Mesothelial cell of epicardium (in vitro differentiated cells): ENCODE measurements at places on chromosomes 3 and 15.

- H3K27ac ChIP-seq: no peak overlapping the region
- peaks cover 2% of the 10 kb centered on the region for H3K36me3 ChIP-seq
- peaks cover 39% of the 10 kb centered on the region for H3K27me3 ChIP-seq
- peaks cover 9% of the 10 kb centered on the region for H3K4me1 ChIP-seq
- DNase-seq: peak; percentile 39
Measured at GRCh38 chr3:136819392-136819730, 435 bp downstream of the SLC35G2 start.

GRCh38 chr3:132486099-132486498 lies 68.8 kb downstream of the DNAJC13 start:
- no peak overlapping the region for H3K27ac ChIP-seq
- H3K27me3 ChIP-seq: no peaks in the 10 kb centered on the region
- H3K4me1 ChIP-seq: no peaks in the 10 kb centered on the region
- no peak overlapping the region for H3K4me3 ChIP-seq
- no peak for DNase-seq

GRCh38 chr15:88300089-88300488 lies 43.5 kb upstream of the NTRK3 start:
- no peaks in the 10 kb centered on the region for H3K4me1 ChIP-seq
- H3K27me3 ChIP-seq: peaks cover 50% of the 10 kb centered on the region
- H3K36me3 ChIP-seq: no peaks in the 10 kb centered on the region
- no peak overlapping the region for H3K27ac ChIP-seq
- no peak for DNase-seq

GRCh38 chr3:196055683-196056270 lies 26.1 kb downstream of the TFRC start:
- H3K36me3 ChIP-seq: peaks cover 51% of the 10 kb centered on the region
- no peaks in the 10 kb centered on the region for H3K27me3 ChIP-seq
- H3K4me1 ChIP-seq: peaks cover 6% of the 10 kb centered on the region
- no peak overlapping the region for H3K4me3 ChIP-seq
- H3K27ac ChIP-seq: no peak overlapping the region

GRCh38 chr15:79467865-79468586 lies 35.9 kb downstream of the MINAR1 start:
- no peaks in the 10 kb centered on the region for H3K27me3 ChIP-seq
- H3K36me3 ChIP-seq: no peaks in the 10 kb centered on the region
- no peak overlapping the region for H3K27ac ChIP-seq

- DNase-seq: no peak
- H3K27ac ChIP-seq: no peak overlapping the region
- peaks cover 6% of the 10 kb centered on the region for H3K36me3 ChIP-seq
- H3K4me3 ChIP-seq: no peak overlapping the region
- no peaks in the 10 kb centered on the region for H3K27me3 ChIP-seq
Measured at GRCh38 chr15:62658498-62658897, 384.0 kb upstream of the TPM1 start.

DNA sequence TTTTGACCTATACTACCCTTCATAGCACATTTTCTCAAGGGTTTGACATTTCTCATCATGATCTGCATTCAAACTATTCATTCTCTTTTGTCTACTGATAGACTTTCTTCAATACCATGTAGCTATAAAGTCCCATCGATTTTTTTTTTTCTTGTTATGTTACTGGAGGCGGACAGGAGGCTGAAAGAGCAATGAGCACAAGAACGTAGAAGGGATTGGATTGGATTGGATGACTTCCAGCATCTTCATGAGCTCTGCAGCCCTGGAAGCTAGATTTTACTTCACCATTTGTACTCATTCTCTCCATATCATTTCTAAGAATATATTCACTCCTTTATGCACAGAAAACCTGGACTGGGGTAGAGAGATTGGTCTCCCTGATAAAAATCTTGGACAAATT lies 43.2 kb downstream of the DUT start:
- peaks cover 5% of the 10 kb centered on the region for H3K4me1 ChIP-seq
- H3K27me3 ChIP-seq: peaks cover 7% of the 10 kb centered on the region
- H3K4me3 ChIP-seq: no peak overlapping the region
- no peak for DNase-seq
- H3K27ac ChIP-seq: no peak overlapping the region
- H3K36me3 ChIP-seq: no peaks in the 10 kb centered on the region

- H3K4me3 ChIP-seq: no peak overlapping the region
- peaks cover 2% of the 10 kb centered on the region for H3K36me3 ChIP-seq
- peaks cover 8% of the 10 kb centered on the region for H3K27me3 ChIP-seq
- no peak overlapping the region for H3K27ac ChIP-seq
Measured at GRCh38 chr3:12246497-12247163, 42.2 kb upstream of the PPARG start.

DNA sequence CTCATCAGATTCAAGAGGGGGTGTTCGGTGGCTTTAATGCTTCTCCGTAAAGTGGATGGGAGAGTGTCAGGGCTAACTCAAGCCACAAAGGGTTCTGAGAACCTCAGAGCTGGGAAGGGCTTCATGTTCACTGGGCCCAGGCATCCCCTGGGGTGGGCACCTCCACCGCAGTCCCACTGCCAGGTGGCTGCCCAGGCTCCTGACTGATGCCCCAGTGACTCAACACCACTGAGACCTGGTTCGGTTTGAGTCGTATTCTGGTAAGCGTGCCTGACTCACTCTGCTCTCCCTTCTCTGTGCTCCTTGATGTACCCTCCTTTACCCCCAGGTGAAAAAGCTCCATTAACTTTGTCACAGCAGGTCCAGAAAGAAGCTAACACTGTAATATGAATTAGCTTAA lies 304.6 kb downstream of the RPLP1 start:
- DNase-seq: no peak
- H3K4me3 ChIP-seq: no peak overlapping the region

DNA sequence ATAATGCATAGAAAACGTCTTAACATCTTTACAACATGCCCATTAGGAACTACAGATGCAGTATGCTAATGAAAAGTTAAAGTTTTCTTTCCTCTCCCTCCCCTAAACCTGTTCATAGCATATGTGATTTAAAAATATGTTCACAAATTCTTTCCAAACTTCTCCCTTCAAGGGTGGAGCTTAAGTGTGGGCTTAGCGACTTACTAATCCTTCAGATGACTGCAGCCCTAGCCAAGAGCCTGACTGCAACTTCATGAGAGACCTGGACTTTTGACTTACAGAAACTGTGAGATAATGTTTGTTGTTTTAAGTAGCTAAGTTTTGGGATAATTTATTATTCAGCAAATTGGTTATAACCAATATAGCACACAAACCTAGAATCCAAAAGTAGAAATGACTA lies 22.0 kb upstream of the ANXA2 start:
- H3K4me1 ChIP-seq: peaks cover 55% of the 10 kb centered on the region
- no peak overlapping the region for H3K4me3 ChIP-seq
- no peak for DNase-seq
- H3K36me3 ChIP-seq: no peaks in the 10 kb centered on the region
- H3K27ac ChIP-seq: peak overlapping the region; percentile 80

GRCh38 chr15:89068325-89068784 lies 19.9 kb upstream of the ABHD2 start:
- peaks cover 5% of the 10 kb centered on the region for H3K36me3 ChIP-seq
- no peak overlapping the region for H3K4me3 ChIP-seq
- H3K27ac ChIP-seq: no peak overlapping the region
- no peaks in the 10 kb centered on the region for H3K4me1 ChIP-seq

GRCh38 chr3:44802011-44802410 lies 40.4 kb downstream of the KIF15 start:
- no peaks in the 10 kb centered on the region for H3K27me3 ChIP-seq
- H3K4me3 ChIP-seq: no peak overlapping the region
- H3K27ac ChIP-seq: no peak overlapping the region
- no peak for DNase-seq

GRCh38 chr3:100438623-100438974 lies 37.3 kb downstream of the LNP1 start:
- H3K4me3 ChIP-seq: no peak overlapping the region
- H3K27me3 ChIP-seq: no peaks in the 10 kb centered on the region
- no peak for DNase-seq
- no peaks in the 10 kb centered on the region for H3K4me1 ChIP-seq

GRCh38 chr3:5717254-5717653 lies 529.7 kb downstream of the EDEM1 start:
- H3K4me1 ChIP-seq: peaks cover 10% of the 10 kb centered on the region
- no peak for DNase-seq
- no peak overlapping the region for H3K27ac ChIP-seq
- H3K4me3 ChIP-seq: no peak overlapping the region
- no peaks in the 10 kb centered on the region for H3K36me3 ChIP-seq
- H3K27me3 ChIP-seq: no peaks in the 10 kb centered on the region

GRCh38 chr3:123773681-123774431 lies 110.3 kb downstream of the MYLK start:
- H3K4me3 ChIP-seq: no peak overlapping the region
- no peak for DNase-seq
- no peaks in the 10 kb centered on the region for H3K36me3 ChIP-seq
- H3K27ac ChIP-seq: peak overlapping the region; percentile 47
- no peaks in the 10 kb centered on the region for H3K27me3 ChIP-seq

DNA sequence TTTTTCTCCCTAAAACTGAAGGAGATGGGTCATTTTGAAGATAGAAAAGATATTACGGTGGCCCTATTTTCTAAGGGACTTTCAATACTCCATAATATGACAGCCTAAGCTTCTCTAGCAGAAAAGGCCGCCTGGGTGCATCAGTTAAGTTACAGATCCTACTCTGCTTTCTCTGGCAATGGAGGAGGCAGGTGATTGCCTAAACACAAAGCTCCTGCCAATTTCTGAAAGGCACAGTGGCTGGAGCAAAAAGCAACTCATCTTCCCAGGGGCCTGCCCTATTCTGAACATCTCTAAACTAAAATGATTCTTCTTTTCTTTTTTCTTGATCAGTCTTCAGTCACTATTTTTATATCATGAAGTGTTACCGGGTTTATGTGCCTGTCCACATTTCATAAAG lies 276.7 kb downstream of the CNTN4 start:
- H3K4me1 ChIP-seq: peaks cover 2% of the 10 kb centered on the region
- peaks cover 2% of the 10 kb centered on the region for H3K36me3 ChIP-seq
- DNase-seq: no peak
- H3K27me3 ChIP-seq: no peaks in the 10 kb centered on the region
- H3K4me3 ChIP-seq: no peak overlapping the region

DNA sequence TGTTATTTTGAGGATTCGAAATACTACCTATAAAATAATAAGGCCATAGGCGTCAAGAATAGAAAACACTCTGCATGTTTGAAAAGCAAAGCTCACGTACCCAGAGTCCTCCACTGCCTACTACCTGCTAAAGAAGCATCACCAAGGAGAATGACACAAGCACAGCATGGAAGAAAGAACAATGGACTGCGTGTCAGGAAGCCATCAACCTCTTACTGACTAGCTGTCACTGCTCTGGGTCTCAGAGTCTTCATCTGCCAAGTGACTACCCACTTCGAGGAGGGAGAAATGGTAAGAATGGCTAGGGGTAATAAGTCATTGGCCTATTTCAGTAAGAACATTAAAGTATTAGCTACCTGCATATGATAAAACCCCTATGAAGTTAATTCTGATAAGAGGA lies 49.4 kb downstream of the CLASP2 start:
- no peak overlapping the region for H3K4me3 ChIP-seq
- no peak overlapping the region for H3K27ac ChIP-seq
- DNase-seq: no peak
- H3K27me3 ChIP-seq: no peaks in the 10 kb centered on the region
- H3K36me3 ChIP-seq: peaks cover 35% of the 10 kb centered on the region

GRCh38 chr3:16904423-16905417 lies 20.0 kb downstream of the PLCL2 start:
- no peaks in the 10 kb centered on the region for H3K4me1 ChIP-seq
- no peaks in the 10 kb centered on the region for H3K36me3 ChIP-seq
- no peak overlapping the region for H3K27ac ChIP-seq
- H3K4me3 ChIP-seq: no peak overlapping the region
- no peak for DNase-seq
- H3K27me3 ChIP-seq: peaks cover 10% of the 10 kb centered on the region

DNA sequence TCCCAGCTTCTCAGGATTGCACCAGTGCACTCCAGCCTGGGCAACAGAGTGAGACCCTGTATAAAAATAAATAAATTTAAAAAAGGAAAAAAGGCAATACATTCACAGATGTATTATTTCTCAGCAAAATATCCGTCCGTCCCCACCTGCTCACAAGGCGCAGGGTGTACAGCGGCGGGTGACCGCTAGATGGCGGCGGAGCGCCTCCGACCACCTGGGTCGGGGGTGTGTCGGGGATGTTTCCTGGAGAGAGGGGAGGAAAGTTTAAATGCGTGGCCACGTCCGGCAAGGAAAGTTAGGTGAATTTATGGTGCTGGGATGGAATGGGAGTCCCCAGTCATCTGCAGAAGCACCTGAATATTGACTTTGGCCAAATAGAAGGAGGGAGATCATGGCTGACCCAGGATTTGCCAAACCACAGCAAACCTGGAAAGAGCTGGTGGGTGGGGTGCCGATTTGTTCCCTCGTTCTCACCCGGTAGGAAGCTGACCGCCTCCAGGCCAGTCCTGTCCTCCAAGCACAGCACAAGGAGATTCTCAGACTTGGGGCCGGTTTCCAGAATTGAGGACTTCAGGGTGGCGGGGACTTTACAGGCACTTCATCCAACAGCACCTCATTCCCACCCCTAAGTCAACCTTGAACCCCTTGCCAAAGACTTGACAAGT lies 88.3 kb downstream of the TMEM266 start:
- peak overlapping the region; percentile 41 for H3K4me3 ChIP-seq
- peaks cover 16% of the 10 kb centered on the region for H3K4me1 ChIP-seq
- peaks cover 32% of the 10 kb centered on the region for H3K27me3 ChIP-seq
- H3K27ac ChIP-seq: no peak overlapping the region

GRCh38 chr3:136294176-136294575 lies 44.0 kb downstream of the PCCB start:
- H3K27me3 ChIP-seq: no peaks in the 10 kb centered on the region
- H3K4me1 ChIP-seq: no peaks in the 10 kb centered on the region
- DNase-seq: no peak
- H3K4me3 ChIP-seq: no peak overlapping the region
- H3K36me3 ChIP-seq: peaks cover 59% of the 10 kb centered on the region

GRCh38 chr3:72274493-72275330 lies 489.8 kb upstream of the PROK2 start:
- H3K4me1 ChIP-seq: peaks cover 65% of the 10 kb centered on the region
- no peaks in the 10 kb centered on the region for H3K27me3 ChIP-seq
- no peak for DNase-seq
- H3K27ac ChIP-seq: peak overlapping the region; percentile 97
- peak overlapping the region; percentile 15 for H3K4me3 ChIP-seq

GRCh38 chr3:73204841-73205240 lies 143.4 kb downstream of the EBLN2 start:
- DNase-seq: no peak
- no peaks in the 10 kb centered on the region for H3K36me3 ChIP-seq
- peaks cover 15% of the 10 kb centered on the region for H3K4me1 ChIP-seq
- no peak overlapping the region for H3K27ac ChIP-seq
- H3K4me3 ChIP-seq: no peak overlapping the region

GRCh38 chr15:67836134-67836455 lies 3.8 kb downstream of the RNU6-1 start:
- peak overlapping the region; percentile 57 for H3K4me3 ChIP-seq
- no peak for DNase-seq
- H3K36me3 ChIP-seq: no peaks in the 10 kb centered on the region

DNA sequence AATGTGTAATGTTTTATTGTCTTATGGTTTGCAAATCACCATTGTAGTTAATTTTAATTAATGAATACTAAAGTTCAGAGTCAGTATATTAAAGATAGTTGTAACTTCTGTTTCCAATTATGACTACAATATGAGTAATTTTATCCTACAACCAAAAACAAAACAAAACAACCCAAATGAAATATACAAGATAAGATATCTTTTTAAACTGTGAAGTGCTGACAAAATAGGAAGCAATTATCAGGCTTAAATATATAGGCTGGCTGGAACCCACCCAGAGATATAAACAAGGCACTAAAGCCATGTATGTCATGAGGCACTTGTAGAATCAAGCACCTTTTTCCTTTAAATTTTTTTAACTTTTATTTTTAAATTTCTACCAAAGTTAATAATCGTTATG lies 108.6 kb upstream of the LRRFIP2 start:
- no peak for DNase-seq
- H3K27me3 ChIP-seq: no peaks in the 10 kb centered on the region
- H3K27ac ChIP-seq: no peak overlapping the region
- peaks cover 6% of the 10 kb centered on the region for H3K4me1 ChIP-seq
